ENCODE measurements at places on chromosomes 1 and 21. TPM values are rescaled to one million over a fixed set of nuclear protein-coding genes. Genes with fewer than 3 reads are reported as not detected.

Gene MCOLN3
- polyA plus RNA-seq, result 7.5 TPM

DNA sequence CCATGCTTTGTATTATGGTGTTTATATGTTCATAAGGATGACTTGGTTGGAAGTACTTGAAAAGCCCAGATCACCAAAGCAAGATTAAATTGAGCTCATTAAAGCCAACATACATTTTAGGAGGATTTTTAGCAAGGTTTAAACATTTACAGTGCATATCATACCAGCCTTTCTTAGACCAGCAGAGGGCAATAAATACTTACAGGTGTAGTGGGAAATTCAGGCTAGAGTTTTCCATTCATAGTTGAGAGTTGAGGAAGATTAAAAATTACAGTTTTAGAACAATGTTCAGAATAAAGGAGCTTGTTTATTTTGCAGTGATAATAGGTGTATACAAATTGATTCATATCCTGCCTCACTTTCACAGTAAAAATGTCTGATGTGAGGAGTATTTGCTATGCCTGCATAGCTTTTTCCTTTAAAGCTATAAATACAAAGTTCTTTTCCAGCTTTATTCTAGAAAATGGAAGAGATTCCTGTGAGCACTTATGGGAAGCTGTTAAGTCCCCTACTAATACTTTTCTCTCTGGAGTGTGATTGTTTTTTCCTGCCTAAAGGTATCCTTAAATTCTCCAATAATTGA is 35.3 kb downstream of the DTL start:
- no peak for DNase-seq

Gene DYRK1A
- 69.3 TPM for polyA plus RNA-seq

DNA sequence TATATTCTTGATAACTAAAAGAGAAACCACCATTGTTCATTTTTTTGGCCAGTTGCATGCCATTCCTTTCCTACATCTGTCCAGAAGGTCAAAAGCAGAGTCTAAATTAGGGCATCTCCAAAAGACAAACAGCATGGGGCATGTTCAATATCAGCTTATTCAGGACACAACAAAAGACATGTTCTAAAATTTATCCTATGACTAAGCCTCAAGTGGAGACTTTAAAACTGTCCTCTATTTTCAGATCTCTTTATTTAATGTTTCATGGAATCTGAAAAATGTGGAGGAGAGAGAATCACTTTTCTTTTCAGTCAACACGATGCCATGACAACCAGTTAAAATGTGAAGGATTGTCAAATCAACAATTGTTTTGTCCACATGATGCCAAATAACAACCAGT is 303.4 kb upstream of the PRMT6 start:
- DNase-seq, result no peak

DNA sequence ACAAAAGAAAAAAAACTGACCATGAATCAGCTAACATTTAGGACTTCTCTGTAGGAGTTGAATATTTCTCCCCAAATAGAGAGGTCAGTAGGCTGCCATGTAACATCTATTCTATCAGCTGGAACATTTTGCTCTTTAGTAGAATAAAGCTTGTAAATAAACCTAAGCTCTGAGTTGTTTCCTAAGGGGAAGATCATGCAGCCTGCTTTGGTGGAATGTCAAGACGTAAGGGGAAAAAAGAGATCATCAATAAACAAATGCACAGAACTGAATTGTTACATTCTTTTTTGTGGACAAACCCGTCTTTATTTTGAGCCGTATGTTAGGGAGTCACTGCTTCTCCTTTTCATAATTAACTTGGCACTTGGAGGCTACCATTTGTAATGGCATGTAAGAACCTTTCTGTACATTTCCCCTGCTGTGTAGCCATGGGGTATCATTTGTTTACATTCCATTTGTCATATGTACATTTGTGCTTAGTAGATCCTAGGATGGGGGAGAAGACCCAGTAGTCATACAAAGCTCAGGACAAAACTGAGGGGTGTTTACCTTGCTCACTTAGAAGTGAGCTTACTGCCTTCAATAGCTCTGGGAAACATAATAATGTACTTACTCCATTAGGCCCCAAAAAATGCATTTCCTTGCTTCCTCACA is 10.8 kb upstream of the PALMD start:
- DNase-seq, result no peak

DNA sequence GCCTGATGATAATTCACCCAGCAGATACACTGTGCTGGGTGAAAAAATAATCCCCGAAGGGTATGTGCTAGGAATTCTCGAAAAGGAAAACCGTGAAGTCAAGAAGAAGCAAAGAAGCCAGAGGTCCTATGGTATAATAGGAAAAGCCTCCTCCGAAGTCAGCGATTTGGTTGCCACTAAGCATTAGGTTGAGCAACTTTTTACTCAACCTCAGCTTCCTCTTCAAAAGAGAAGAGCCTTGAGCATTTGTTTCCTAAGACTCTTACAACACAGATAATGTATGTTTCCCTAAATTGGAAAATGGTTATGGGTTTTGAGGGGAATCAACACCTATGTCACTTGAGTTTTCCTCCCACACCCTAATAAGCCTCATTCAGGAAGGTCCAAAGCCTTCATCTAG is 21.3 kb upstream of the MNDA start:
- no peak for DNase-seq

Gene ZNF697
- 21.2 TPM for polyA plus RNA-seq

DNA sequence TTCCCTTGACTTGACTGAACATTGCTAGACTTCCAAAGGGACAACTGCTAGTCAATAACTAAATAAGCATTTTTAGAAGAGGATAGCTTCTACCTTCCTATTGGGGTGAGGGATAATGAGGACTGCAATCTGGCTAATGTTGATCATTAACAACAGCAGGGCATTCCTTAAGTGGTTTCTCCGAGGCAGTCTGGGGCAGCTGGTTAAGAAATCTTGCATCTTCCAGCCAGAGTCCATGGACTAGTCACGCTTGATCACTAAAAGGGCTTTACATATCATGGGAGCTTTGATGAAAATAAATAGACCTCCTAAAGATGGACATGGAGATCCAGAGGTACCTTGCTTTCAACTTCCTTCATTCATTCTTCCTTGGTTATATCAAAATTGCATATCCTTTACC is 329.4 kb upstream of the ESRRG start:
- DNase-seq, result no peak

GRCh38 chr21:16422702-16423101 is 692.9 kb downstream of the USP25 start:
- DNase-seq, result no peak

- peak; percentile 74 for DNase-seq
Observed at GRCh38 chr21:33588485-33589335, at the start of gene DONSON. TSS of gene DONSON (minus strand) at chr21:33588684. CDS start at chr21:33588641, 43 bp downstream.

Gene SMCP
- not detected for polyA plus RNA-seq

DNA sequence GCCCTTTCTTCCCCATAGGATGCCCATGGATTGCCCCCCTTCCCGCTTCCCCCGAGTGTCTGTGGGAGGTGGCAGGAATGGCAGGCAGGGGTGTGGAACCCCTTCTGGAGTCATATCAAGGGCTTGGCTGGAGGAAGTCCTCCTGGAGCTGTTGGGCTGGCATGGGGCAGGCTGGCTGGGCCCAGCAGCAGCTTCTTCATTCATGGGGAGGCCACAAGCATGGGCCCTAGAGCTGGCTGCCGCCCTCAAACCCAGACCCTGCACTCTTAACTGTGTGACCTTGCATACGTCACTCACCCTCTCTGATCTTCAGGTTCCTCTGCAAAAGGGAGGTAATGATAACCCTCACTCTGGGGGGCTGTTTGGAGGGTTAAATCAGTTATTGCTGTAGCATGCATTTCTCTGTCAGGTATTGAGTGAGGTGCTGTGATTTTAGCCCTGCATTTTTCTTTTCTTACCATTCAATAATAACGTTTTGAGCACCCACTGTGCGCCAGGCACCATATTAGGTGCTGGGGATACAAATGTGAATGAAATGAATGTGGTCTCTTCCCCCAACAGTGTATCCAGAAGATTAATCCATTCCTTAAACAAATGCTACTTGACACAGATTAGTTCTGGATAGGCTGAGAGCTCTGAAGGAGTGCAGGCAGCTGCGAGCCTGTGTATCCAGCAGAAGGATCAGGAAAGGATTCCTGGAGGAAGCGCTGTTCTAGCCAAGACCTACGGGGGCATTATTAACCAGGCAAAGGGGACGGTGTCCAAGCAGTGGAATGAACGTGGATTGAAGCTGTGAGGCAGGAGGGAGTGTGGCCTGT is 9.3 kb downstream of the PCSK9 start:
- no peak for DNase-seq

DNA sequence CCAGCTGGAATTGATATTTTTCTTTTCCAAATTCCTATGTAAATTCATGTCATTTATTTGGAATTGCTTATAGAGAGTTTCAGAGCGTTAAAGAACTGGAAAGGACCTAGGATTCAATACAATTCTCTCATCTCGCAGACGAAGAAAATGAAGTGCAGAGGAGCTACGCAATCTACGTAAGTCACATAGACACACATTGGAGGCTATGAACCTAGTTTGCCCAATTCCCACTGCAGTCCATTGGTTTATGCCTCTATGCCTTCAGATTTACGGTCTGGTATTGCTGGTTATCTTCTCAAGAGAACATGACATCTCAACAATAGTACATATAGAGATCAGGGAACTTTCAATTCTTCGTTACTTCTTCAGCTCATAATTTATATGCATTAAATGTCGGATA is 971 bp upstream of the RNF2 start:
- DNase-seq, result no peak

DNA sequence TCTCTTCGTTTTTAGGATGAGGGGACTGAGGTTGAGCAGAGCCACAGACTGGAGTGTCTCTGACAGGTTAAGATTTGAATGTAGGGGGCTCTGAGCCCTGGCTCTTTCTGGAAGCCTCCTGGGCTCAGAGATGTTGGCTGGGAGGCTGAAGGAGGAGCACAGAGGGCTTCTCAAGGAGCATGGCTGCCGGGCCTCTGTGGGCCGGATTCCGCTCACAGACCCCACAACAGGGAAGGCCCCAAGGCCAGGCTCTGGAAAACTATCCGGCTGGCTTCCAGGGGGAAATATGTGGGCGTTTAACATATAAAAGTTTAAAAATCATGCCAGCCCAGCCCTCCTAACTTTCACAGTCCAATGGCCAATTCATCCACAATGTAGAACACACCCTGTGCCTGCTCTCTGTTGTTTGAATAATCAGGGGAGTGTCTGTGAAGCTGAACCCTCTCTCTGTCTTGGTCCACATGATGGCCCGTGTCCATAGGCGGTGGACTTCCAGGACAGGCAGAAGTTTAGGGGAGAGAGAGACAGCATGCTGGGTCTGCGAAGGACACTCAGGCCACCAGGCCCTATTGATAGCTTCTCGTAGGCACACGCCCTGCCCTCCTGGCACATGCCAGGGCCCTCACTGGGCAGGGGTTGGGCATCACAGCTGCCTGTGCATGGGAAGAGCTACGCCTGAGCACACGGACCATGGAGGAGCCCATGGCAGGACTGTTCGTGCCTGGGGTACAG is 10.8 kb downstream of the OBSCN start:
- DNase-seq, result no peak

DNA sequence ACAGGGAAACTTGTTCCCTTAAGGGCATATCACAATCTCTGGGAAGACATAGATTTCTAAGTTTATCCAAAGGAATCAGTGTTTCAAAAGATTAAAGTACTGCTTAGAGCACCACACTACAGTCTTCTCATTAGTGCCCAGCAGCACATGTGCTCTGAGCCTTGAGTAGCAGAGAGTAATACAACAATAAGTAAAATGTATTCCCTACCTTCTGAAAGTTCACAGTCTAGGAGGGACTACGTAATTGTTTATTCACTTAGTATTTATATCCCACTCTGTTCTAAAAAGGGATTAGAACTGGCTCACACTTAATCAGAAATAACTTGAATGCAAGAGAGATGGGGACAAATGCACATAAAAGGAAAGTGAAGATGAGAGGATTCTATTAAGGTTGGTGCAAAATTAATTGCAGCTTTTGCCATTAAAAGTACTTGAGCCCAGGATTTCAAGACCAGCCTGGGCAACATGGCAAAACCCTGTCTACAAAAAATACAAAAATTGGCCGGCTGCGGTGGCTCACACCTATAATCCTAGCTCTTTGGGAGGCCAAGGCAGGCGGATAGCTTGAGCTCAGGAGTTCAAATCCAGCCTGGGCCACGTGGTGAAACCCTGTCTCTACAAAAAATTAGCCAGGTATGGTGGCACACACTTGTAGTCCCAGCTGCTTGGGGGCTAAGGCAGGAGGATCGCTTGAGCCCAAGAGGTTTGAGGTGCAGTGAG is 9.0 kb downstream of the SYNC start:
- no peak for DNase-seq

Gene DIP2A
- polyA plus RNA-seq, result 25.3 TPM

- DNase-seq, result no peak
Observed at GRCh38 chr1:26324550-26324949, 6.8 kb downstream of the CD52 start.

Gene CA14
- polyA plus RNA-seq, result 6.8 TPM

DNA sequence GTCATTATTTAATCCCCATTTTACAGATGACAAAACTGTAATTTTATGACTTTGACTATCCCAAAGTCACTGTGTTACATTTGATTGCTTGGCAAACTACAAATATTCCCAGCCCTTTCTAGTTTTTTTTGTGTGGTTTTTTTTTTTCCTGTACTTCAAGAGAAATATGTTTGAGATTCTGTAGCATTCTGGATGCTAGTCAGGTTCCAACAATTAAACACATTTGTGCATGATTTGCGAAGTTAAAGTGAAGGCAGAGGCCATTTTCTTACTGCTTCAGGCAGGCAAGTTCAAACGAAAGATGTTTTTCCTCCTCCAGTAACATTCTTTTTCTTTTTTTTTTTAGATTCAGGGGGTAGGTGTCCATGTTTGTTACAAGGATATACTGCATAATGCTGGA is 107.9 kb upstream of the SERTAD4 start:
- no peak for DNase-seq

GRCh38 chr1:38534473-38534823 is 325.1 kb downstream of the RRAGC start:
- no peak for DNase-seq

GRCh38 chr1:906600-907420 is 16.9 kb upstream of the SAMD11 start:
- no peak for DNase-seq

Gene FALEC
- polyA plus RNA-seq, result 0.40 TPM

Gene LAD1
- polyA plus RNA-seq, result 36.1 TPM

DNA sequence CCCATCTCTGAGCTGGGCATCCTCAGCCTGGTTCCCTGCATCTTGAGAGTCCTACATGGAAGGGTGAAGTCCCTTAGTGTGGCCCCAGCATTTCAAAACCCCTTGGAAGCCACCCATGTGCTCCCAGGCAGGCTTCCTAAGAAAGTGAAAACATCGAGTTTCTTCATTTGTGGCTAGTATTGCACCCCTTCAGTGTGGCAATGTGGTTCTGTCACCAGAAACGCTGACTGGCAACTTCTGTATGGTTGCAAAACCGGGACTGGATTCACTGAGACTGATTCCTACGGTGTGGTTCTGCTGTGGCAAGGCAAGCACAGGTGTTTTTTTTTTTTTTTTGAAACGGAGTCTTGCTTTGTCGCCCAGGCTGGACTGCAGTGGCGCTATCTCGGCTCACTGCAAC is 9.0 kb upstream of the IFNGR2 start:
- DNase-seq, result no peak

Gene DIO1
- 12.2 TPM for polyA plus RNA-seq

DNA sequence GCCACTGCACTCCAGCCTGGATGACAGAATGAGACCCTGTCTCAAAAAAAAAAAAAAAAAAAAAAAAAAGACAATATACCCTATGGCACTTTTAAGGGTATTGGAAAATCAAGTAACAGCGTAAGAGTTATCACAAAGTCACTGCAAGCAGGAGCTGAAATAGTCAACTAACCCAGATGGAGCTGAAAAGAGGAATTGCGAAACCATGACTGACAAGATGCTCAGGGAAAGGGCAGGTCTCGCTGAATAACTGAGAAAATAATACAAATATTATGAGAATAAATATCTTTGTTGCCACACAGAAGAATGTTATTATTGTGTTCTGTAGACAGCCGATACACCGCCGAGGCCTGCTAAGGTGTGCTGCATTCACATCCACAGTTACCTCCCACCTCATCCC is 17.8 kb downstream of the HLCS start:
- no peak for DNase-seq

Data from right renal cortex interstitium (tissue), 3 donors.